A549 treated with dexamethasone at 1 μM for 4 hours (cell line): ENCODE measurements at places on chromosomes 3 and 15. TPM values are rescaled to one million over a fixed set of nuclear protein-coding genes. Genes with fewer than 3 reads are reported as not detected.

Gene SNRPN
- total RNA-seq, result 97.3 to 106 TPM (median 101 TPM) in 5 replicates

Gene SLC2A2
- not detected in 5 replicates for total RNA-seq

Gene MED12L
- 0.23 to 0.90 TPM (median 0.41 TPM) in 5 replicates for total RNA-seq

Gene DUOXA2
- not detected in 5 replicates for total RNA-seq

Gene DNASE1L3
- total RNA-seq, result 0.10 to 0.15 TPM (median 0.11 TPM) in 4 of 5 replicates, not detected in the other

Gene KLHL25
- total RNA-seq, result 4.5 to 7.0 TPM (median 6.3 TPM) in 5 replicates
